ENCODE measurements at places on chromosomes 3 and 15.

- H3K4me1 ChIP-seq, result no peaks in the 10 kb centered on the region
- no peak overlapping the region for H3K27ac ChIP-seq
- DNase-seq, result no peak
- H3K4me3 ChIP-seq, result no peak overlapping the region
- H3K27me3 ChIP-seq, result no peaks in the 10 kb centered on the region
These were observed 310.9 kb downstream of the TBC1D5 start for GRCh38 chr3:17431484-17432045.

DNA sequence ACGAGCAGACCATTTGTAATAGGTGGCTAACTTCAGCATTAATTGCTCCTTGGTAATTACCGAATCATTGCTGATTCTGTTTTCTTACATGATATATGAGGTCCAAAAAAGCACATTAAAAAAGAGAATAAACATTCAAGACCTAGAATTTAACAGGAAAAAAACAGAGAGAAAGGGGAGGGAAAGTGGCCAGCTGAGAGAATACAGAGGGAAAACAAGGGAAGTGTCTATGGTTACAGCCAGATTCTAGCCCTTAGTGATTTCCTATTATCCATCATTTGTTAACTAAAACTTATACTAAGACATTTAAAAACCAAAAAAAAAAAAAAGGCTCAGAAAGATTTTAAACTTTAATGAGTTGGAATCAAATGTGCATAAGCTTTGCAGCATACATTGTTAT is 168.7 kb downstream of the LRTM1 start:
- no peak overlapping the region for H3K4me3 ChIP-seq
- DNase-seq, result no peak
- no peaks in the 10 kb centered on the region for H3K4me1 ChIP-seq

DNA sequence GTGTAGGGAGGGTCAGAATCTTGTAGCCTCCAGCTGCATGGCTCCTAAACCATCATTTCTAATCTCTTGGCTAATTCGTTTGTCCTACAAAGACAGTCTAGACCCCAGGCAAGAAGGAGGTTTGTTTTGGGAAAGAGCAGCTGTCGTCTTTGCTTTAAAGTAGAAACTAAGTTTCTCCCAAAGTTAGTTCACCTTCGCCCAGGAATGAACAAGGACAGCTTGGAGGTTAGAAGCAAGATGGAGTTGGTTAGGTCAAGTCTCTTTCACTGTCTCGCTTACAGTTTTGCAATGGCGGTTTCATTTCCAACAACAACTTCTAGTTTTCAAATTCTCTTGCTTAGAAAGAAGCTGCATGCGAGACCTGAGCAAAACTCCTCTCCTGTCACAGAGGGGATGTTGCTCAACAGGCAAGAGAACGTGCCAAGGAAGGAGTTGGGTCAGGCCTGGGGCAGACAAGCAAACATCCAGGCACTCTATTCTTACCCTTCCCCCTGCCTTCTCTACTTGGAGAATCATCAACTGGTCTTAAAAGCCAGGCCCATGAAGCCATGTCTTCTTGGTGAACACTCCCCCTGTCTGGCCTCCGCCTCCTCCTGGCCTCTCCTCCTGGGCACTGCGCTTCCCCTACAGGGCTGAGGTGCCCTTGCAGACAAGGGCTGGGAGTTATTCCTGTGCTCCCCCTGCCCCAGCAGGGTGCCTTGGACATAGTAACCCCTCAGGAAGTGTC is 57.6 kb downstream of the TMEM44 start:
- no peaks in the 10 kb centered on the region for H3K36me3 ChIP-seq
- no peak overlapping the region for H3K4me3 ChIP-seq
- no peak for DNase-seq

DNA sequence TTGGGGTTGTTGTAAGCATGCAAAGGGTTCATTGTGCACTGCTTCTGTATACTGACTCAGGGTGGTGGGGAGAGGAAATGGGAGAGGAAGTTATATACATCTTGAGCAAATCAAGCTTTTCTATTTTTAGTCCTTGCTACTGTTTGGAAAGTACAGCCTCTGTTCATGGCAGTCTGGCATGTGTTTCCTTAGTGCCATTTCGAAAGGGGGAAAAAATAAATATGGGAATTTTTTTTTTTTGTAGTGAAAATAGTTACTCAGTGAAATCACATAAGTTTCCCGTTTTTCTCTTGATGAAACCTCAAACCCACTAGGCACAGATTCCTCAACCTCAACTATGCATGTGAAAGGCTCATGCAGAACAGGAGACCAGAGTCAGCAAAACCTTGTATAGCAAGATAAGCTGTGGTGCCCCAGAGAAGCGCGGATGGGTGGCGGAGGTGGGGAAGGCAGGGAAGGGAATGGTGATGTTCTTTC is 353.3 kb downstream of the LPP start:
- peaks cover 25% of the 10 kb centered on the region for H3K4me1 ChIP-seq
- H3K27ac ChIP-seq, result peak overlapping the region; percentile 33
- no peaks in the 10 kb centered on the region for H3K27me3 ChIP-seq
- no peaks in the 10 kb centered on the region for H3K36me3 ChIP-seq
- DNase-seq, result peak; percentile 83
- H3K4me3 ChIP-seq, result no peak overlapping the region
